ENCODE measurements at places on chromosomes 13 and 19.

GRCh38 chr13:81153478-81153877 lies 812.6 kb upstream of the SPRY2 start:
- no peak for DNase-seq

DNA sequence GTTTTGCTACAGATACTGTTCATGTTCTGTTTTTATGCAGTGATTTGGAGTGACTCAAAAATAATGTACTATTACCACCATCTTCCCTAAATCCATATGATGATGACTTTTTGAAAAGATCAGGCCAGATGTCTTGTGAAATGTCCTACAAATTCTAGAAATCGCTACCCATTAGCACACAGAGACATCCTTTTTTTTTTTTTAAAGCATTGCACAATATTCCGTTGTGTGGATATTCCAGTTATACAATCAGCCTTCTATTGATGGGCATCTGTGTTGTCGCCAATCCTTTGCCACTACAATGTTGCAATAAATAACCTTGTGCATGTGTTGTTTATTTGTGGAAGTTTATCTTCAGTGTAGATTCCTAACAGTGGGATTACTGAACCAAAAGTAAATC lies 24.5 kb downstream of the ZDHHC20 start:
- DNase-seq, result no peak

DNA sequence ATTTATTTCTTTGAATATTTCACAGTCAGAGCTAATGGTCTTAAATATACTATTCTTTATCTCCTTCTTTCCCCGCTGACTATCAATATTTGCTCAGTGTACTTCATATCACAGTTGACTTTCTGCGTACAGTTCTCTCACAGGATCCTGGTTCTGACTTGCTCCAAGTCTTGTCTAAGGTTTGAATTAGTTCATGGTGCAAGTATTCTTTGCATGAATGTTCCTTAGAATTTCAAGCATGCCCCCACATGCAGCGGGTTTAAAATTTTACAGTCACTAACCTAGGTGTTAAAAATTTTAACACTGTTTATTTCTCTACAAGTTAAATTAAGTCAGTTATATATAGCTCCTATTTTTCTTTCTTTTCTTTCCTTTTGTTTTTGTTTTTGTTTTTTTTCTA lies 20.8 kb upstream of the KLF12 start:
- DNase-seq, result no peak

GRCh38 chr19:16418597-16418962 lies 53.2 kb downstream of the EPS15L1 start:
- no peak for DNase-seq

GRCh38 chr13:30991184-30991583 lies 58.7 kb downstream of the TEX26 start:
- no peak for DNase-seq

DNA sequence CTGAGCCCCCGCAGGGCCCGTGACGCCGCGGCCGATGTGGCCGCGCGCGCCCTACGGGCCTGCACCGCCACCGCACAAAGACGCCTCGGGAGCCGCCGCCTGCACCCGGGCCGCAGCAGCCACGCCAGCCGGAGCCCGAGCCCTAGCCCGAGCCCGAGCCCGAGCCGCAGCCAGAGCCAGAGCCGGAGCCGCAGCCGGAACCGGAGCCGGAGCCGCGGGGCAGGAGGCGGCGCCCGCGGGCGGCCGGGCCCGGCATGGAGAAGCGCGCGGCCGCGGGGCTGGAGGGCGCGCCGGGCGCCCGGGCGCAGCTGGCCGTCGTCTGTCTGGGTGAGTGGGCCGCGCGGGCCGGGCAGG lies 379 bp downstream of the LRP3 start:
- DNase-seq, result no peak

DNA sequence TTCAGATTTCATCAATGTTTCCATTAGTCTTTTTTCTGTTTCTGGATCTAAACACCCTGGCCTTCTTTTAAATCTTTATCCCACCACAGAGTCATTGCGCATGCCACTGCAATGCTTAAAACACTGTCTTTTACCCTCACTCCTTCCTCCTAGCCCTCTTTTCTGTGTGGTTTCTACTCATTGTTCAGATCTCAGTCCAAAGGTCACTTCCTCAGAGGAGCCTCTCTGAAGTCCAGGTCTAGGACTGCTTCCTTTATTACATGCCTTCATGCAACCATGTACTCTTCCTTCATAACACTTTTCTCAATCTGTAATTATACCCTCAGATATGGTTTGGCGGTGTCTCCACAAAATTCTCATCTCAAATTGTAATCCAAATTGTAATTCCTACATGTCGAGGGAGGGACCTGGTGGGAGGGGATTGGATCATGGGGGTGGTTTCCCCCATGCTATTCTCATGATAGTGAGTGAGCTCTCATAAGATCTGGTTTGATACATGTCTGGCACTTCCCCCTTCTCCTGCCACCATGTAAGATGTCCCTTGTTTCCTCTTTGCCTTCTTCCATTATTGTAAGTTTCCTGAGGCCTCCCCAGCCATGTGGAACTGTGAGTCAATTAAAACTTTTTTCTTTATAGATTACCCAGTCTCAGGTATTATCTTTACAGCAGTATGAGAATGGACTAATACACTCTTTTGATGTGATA lies 808.9 kb downstream of the DIAPH3 start:
- DNase-seq, result no peak

DNA sequence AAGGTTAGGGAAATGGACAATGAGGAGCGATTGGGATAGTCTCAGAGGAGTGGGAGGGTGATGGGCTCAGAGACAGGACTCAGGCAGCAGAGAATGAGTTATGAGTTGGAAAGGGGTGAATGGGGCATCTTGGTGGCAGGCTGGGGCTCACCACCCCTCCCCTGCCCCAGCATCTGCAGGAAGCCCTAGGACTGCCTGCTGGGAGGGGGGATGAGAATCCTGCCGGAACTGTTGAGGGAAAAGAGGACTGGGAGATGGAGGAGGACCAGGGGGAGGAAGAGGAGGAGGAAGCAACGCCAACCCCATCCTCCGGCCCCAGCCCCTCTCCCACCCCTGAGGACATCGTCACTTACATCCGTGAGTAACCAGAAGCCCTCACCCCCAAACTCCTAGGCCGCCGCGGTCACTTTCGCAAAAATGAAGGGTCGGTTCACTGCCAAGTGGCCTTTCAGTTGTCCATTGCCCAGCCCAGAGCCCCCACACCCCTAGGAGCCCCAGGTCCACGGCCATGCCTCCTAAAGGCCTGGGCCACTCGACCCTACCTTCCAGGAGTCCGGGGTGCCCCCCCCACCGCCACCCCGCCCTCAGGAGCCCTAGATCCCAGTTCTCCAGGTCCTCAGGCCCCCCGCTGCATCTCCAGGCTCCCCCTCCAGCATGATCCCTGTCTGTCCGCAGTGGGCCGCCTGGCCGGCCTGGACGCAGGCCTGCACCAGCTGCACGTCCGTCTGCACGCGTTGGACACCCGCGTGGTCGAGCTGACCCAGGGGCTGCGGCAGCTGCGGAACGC lies 764 bp downstream of the CLEC11A start:
- no peak for DNase-seq

DNA sequence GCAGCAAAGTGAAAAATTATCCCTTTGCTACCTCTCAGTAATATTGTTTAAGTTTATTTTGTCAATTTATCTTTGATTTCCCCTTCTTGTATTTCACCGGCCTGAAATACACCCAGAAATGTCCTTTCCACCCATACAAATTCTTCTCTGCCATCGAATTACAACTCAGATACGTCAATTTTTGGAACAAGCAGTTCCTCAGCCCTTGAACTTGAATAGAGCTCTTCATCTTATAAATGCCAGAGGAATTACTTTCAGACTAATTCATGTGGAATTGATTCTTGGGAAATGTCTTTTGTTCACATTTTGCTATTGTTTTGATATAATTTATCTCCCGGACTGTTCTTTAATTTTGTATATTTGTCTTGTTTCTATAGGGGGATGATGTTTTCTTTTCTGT lies 1359.3 kb upstream of the MIR17HG start:
- DNase-seq, result no peak

DNA sequence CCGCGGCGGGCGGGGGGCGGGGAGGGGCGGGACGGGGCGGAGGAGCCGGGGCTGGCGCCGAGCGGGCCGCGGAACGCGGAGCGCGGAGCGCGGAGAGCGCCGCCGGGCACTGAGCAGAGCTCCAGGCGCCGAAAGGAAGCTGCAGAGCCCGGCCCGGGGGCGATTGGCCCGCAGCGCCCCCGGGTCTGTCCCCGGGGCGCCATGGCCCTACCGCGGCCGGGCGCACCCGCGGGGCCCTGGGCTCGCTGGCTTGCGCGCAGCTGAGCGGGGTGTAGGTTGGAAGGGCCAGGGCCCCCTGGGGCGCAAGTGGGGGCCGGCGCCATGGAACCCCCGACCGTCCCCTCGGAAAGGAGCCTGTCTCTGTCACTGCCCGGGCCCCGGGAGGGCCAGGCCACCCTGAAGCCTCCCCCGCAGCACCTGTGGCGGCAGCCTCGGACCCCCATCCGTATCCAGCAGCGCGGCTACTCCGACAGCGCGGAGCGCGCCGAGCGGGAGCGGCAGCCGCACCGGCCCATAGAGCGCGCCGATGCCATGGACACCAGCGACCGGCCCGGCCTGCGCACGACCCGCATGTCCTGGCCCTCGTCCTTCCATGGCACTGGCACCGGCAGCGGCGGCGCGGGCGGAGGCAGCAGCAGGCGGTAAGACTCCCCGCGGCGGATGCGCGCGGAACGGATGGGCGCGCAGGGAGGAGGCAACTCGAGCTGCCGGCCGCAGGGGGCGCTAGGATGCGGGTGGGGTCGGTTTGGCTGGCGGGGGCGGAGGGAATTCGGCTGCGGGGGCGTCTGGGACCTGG lies at the start of gene PDE4A:
Gene PDE4A (plus strand): TSS at position 95 of the 796 bp plus-strand sequence. CDS start 227 bp downstream, at position 322.
- peak; percentile 17 for DNase-seq

GRCh38 chr19:2631213-2631821 lies 71.2 kb downstream of the GNG7 start:
- DNase-seq, result peak; percentile 11

- peak; percentile 83 for DNase-seq
Measured at GRCh38 chr19:934865-935479, 9.1 kb downstream of the ARID3A start.

- no peak for DNase-seq
Measured at GRCh38 chr13:36445278-36445677, 13.0 kb downstream of the CCNA1 start.

DNA sequence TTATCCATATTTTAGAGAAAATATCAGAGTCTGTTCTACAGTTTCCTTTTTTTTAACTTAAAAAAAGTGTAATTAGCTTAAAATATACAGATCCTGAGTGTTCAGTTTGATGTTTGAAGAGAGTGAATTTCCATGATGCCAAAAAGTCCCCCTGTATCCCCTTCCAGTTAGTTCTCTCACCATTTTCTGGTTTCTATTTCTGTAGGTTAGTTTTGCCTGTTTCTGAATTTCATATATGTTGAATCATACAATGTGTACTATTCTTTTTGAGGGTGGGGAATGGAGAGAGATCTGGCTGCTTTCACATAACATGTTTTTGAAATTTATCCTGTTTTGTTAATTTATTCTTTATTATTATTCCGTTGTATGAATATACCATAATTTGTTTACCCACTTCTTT lies 95.9 kb downstream of the PDS5B start:
- no peak for DNase-seq

DNA sequence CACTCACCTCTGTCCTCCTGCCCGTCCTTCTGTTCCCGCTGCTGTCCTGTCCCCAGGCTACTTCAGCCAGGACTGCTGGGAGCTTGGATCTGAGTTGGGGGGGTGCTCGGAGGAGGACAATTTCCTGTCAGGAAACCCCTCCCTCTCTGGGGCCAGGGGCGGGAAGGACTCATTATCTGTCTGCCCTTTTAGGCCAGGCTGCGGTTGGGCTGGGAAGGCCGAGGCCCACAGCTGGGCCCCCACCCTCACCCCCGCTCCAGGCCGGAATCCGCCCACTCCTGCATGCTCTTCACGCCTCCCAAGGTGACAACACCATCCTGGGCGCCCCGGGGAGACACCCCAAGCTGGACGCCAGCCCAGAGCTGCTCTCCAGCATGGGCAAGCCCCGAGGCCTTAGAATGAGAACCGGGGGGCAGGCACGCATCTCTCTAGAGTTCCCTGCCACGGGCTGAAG lies at the start of gene EXOC3L2:
Gene EXOC3L2 (minus strand): TSS at position 74 of the 454 bp plus-strand sequence. CDS start 6,362 bp downstream, outside the sequence.
- DNase-seq, result no peak

- no peak for DNase-seq
Measured at GRCh38 chr13:84659359-84659661, 777.0 kb upstream of the SLITRK1 start.

GRCh38 chr19:6599866-6600454 lies 9.0 kb upstream of the CD70 start:
- DNase-seq, result no peak

DNA sequence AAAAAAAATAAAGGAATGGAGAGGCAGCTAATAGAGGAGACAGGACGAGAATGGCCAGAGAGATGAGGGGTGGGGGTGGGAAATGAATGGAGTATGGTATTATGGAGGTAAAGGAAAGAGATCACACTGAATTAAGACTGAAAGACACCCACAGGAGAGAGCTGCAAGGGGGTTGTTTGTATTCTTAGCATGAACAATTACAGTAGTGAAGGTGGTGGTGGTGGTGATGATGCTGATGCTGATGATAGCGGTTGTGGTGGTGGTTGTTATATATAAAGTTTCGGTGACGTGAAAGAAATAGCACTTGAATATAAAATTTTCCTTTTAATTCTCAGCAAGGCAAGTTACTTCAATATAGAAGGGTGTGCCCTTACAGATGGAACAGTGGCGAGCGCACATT lies 2.8 kb upstream of the ADGRE3 start:
- no peak for DNase-seq

- DNase-seq, result no peak
Measured at GRCh38 chr19:55406826-55407549, 600 bp downstream of the UBE2S start.

GRCh38 chr13:79456656-79457365 lies 24.1 kb upstream of the NDFIP2 start:
- DNase-seq, result no peak
